ENCODE measurements at places on chromosomes 12 and 14.
A peak's percentile ranks its signal among the peaks of the same experiment; 100 is the strongest.

- DNase-seq: no peak
Measured at GRCh38 chr14:100471441-100472093, 115.7 kb downstream of the BEGAIN start.

- DNase-seq: no peak
Measured at GRCh38 chr14:73810478-73811163, 41.0 kb upstream of the PTGR2 start.

DNA sequence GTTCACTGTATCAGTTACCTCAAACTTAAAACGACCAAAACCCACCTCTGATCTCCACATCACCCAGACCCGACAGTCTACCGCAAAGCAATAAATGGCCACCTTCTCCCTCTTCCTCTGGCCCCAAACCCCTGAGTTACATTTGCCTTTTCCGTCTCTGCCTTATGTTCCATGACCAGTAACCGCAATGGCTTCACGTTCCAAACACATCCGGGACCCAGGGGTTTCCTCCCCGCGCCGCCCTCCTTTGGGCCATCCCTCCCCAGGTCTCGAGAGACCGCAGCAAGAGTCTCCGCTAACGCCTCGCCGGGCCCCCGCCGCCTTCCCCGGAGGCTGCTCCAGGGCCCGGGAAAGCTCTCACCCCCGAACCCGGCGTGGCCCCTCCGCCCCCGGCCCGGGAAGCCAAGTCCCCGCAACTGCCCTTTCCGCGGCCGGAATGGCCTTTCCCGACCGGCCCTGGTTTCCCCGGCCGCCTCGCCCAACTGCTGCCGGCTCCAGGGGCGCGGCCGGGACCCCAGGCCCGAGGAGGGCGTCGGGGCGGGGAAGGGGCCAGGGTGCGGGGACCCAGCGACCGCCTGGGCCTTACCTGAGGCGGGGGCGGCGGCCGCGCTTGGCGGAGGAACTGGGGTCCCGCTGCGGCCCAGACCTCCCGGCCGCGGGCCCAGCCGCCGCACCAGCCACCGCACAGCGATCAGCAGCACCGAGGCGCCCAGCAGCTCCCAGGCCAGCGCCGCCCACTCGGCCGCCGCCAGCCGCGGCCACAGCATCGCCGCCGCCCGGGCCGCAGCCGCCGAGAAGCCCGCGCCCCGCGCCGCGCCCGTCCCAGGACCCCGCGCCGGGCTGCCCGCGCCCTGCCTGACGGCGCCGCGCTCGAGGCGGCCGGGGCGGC, at the start of gene ANKLE2:
Gene ANKLE2, minus strand, starts transcription at position 801 of the 889 bp plus-strand sequence. Its CDS starts 34 bp downstream, at position 767.
- peak; percentile 85 for DNase-seq

GRCh38 chr14:81686512-81686911, 152.9 kb upstream of the SEL1L start:
- DNase-seq: no peak

- peak; percentile 67 for DNase-seq
Measured at GRCh38 chr12:88419794-88420193, 160.5 kb downstream of the KITLG start.

GRCh38 chr12:132393991-132394949, 64.9 kb upstream of the GALNT9 start:
- DNase-seq: peak; percentile 50

GRCh38 chr12:54404061-54405004, 14.7 kb downstream of the ITGA5 start:
- DNase-seq: peak; percentile 46

GRCh38 chr14:23076785-23077408, 18.0 kb downstream of the ACIN1 start:
- peak; percentile 38 for DNase-seq

DNA sequence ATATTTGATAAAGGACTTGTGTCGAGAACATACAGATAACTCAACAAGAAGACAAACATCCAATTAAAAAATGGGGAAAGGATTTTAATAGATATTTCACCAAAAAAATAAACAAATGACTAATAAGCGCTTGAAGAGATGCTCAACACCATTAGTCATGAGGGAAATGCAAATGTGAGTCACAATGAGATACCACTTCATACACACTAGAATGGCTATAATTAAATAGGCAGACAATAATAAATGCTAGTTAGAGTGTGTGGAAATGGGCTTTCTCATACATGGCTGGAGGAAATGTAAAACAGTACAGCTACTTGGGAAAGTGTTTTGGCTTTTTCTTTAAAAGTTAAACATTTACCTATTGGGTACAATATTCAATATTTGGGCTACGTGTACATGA, 34.8 kb downstream of the DLK1 start:
- DNase-seq: peak; percentile 85

DNA sequence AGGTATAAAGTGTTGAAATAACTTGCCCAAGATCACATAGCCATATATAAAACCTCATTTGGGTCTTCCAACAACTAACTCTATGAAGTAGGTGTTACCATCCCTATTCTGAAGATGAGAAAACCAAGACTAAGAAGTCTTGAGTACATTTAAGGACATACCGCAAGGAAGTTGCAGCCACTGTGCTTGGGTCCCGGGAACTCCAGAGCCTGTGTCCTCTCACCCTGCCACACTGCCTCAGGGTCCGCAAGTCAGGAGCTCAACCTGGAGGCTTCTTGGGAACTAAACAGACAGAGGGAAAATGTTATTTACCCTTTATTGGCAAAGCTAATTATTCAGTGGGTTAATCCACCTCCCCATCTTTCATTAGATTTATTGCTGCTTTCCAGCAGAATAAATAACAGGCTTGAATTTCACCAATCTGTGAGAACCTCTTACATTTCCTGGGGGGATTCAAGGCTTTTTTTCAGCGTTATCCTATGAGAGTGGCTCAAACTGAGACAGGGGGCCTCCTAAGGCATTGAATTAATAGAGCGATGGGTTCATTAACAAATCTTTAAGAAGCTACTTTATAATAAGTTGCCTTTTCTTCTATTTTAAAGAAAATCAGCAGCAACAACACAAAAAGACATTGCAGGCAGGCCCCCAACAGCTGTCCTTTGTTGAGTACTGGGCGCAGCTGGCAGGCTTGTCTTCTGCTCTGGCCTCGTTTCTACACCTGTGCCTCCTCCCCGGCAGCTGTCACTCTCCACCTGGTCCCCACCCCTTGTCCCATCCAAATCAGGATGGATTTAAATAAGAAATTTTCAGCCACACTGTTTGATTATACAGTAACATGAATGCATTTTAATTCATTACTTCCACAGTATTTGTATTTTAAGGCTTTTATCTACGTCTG, 25.3 kb downstream of the PHLDA1 start:
- no peak for DNase-seq

- no peak for DNase-seq
Measured at GRCh38 chr12:116520225-116520760, 38.9 kb upstream of the MAP1LC3B2 start.

DNA sequence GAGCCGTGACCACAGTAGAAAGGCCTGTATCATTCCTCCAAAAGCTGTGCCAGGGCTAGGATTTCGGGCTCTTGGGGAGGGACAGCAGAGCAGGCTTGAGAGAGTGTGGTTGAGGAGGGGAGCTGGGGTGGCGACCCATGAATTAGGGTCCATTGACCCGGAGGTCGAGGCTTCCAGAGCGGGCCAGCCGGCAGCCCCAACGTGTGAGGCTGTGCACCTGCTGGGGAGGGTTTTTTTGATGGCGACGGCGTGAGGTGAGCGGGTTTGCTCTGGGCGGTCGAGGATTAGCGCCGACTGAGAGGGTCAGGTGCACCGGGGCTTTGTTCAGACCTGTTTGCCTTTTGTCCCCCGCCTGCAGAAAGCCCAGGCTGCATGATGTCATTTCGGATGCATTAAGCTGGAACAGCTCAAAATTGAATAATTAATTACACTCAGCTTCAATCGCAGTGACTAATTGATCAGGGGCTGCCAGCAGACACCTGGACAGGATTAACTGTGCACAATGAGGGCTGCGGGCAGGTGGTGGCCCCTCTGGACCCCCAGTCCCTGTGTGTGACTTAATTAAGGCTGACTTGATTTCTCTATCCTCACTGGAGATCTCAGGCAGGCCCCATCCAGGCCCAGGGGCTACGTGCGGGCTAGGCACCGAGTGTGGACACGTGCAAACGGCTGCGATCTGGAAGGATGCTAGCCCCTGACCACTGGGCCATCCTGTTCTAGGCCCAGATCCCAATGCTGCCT, 42.1 kb upstream of the MEG3 start:
- no peak for DNase-seq

DNA sequence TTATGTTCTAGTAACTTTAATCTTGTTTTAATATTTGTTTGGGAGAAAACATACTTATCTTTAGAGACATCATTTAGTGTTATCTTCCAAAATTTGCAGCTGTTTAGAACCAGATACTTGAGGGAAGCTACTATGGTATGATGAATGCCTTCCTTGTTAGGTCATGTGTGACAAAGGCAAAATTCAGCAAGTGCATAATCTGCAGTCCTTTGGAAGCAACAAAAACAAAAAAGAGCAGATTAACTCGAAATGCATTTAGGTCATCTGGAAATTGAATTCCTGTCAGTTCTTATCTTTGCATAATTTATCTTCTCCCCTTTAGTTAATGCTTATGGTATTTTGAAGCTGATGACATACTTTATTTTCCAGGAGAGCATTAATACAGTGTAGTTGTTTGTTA, 3.5 kb downstream of the FBXO34 start:
- peak; percentile 75 for DNase-seq

DNA sequence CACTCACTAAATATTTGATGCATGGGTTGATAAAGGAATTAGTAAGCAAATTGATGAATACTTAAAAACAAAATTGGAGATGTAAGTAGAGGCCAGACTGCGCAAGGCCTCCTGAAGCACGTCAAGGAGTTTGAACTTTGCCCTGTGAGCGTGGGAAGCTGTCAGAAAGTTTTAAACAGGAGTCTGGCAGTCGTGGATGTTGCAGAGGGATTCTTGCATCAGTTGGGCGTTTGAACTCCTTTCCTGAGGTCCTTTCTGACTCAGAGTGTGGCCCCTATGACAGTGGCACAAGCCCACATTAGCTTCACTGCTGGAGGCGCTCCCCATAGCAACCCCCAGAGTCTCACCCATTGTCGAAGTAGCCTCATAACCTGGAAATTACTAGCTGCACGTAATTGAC, 17.9 kb upstream of the IL22 start:
- peak; percentile 16 for DNase-seq

DNA sequence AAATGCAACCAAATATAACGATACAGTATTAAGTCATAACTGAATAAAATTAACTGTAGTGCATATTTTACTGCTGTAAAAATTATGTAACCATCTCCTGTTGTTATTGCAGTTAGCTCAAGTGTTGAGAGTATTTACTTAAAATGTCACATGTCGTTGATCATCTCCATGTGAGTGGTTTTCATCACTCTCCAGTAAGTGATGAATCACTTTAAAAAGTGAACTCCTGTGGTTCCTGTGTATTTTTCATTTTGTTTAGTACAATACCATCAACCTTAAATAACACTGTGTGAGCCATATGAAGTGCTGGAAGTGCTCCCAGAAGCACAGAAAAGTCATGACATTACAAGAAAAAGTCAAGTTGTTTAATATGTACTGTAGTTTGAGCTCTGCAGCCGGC, 104.7 kb upstream of the SLCO1B1 start:
- no peak for DNase-seq

DNA sequence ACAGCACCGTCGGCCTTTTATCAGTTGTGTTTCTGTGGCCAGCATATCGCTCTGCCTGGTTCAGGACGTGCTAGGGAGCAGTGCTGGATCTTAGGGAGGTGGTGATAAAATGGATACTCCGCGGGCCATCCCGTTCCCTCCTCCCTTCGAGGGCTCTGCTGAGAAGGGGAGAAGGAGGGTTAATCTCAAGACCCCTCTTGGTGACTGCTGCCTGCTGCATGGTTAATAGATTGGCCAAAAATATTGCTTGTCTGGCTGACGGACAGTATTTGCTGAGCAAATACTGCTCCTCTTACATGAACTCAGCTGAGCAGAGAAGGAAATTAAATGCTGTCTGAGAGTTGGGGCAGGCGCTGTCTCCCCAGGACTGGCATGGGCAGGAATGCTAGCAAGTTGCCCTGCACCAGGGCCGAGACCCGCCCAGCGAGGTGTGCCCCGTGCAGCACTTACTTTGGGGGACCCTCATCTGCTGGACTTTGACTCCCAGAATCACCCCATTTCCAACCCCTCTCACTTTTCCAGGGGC, 1.2 kb downstream of the FBRSL1 start:
- DNase-seq: no peak

GRCh38 chr12:105018776-105019175, 32.7 kb downstream of the NOPCHAP1 start:
- DNase-seq: no peak

DNA sequence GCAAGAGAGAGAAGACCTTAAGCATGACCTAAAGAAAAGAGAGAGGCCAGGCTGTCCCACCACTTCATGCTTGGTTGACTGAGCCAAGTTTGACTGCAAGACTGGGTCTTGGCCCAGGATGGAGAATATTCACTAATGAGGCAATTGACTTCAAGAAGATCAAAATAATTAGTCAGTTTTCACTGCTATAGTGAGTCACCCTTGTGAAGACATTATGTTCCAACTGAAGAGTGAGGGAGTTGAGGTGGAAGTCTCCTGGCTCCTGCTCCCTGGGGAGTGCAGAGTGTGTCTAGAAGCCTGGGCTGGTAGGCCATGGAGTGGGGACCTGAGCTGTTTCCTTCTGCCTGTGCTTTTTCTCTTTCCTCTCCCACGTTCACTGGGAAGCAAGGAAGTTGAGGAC, 117.6 kb downstream of the CACNA1C start:
- DNase-seq: peak; percentile 39

DNA sequence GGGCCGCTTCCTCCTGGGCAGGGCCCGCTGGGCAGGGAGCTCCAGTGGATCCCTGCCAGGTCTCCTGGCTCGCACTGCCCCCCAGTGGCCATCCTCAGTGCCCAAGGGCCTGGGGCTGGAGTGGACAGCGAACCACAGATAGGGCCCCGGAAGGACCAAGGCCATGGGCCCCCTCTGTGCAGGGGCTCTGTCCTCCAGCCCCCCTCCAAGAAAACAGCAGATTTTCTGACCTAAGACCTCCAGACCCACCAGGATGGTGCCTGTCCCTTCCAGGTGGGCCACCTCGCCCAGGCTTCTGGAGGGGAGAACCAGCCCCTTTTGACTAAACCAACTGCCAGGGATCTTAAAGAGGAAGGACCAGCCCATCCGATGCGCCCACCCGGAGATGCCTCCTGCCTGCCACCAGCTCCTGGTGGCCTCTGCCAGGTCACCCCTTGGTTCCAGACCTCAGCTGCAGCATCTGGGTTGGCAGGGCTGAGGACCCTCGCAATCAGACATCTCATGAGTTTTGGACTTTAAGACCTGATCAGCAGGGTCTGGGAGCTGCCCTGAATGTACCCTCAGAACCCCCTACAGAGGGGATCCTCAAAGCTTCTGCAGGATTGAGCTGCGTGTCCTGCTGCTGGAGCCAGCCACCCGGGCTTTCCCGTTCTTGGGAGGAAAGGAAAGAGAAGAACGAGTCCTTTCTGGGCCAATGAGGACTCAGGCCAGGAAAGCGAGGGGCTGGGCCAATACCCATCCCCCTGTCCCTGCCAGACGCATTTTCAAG, 325.8 kb upstream of the DIO3 start:
- DNase-seq: peak; percentile 43

DNA sequence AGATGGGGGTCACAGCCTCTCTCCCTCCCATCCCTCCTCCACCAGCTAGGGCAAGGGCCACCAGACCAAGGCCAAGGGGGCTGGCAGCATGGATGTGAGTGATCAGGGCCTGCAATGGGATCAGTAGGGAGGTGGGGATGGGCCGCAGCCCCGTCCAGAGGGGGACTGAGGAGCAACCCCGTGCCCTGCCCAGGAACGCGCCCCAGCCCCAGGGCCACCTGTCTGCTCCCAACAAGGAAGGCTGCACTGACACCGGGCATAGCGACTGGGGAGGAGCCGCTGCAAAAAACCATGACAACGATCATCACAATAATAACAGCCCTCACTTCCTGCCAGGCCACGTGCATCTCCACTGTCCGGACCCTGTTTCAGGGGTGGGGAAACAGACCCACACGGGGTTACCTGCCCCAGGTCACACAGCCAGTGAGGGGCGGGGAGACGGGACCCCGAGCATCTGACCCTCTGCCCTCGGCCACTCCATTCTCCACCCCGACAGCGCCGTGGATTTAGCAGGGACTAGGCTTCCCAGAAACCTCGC, 24.3 kb downstream of the NCOR2 start:
- DNase-seq: peak; percentile 46
